ENCODE measurements at places on chromosomes 7 and 10. TPM values are rescaled to one million over a fixed set of nuclear protein-coding genes. Genes with fewer than 3 reads are reported as not detected.

- DNase-seq, result no peak
These were observed 114.9 kb upstream of the NANOS1 start for GRCh38 chr10:118914629-118915028.

- no peak for DNase-seq
These were observed 500.1 kb upstream of the KLF6 start for GRCh38 chr10:4285121-4285520.

DNA sequence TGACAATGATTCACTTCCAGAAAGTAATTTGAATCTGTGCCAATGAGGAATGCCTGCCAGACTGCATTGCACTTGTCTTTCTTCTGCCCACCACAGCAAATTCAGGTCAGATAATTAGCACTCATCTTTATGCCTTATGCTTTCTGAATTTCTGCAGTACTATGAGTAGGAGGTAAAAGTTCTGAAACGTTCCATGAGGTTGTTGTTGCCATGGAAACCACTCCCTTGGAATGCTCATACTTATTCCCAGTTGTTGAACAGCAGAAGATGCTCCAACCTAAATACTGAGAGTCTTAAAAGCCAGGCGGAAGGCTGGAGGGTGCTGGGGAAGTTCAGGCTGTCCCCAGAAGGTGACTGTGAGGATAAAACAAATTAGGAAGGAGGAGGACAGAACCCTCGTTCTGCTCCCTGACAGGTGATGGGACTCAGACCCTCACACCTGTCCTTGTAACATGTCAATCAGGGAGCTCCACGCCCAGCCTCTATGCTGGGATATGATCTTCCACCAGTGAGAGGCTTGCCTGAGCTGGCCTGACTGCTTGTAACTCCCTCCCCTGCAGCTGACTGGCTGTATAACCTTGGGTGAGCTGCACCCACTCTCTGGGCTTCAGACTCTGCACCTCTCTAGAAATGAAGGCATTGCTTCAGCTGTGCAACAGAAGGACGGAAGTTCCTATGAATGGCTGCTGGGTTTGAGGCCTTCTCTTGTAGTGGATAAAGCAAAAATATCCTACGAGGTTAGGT lies 554.3 kb upstream of the MGMT start:
- no peak for DNase-seq

DNA sequence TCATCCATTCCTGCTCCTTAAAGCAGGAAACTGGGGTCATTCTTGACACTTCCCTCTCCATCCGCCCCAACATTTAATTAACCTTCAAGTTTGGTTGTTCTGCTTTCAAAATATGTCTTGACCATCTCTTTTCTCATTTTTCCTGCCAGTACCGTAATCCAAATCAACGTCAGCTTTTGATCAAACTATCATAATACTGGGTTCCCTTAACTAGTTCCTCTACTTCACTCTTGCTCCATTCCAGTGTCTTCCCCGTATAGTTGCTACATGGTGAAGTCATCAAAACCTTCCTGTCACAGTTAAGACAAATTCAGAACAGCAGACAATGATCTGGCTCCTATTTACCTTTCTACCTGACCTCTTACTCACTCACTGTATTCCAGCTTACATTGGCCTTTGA lies 6.6 kb upstream of the KLF14 start:
- DNase-seq, result no peak

Gene MCM10
- 1.5 TPM for polyA plus RNA-seq

Gene RASA4B
- 66.8 TPM for polyA plus RNA-seq

- no peak for DNase-seq
These were observed 276.2 kb upstream of the AOAH start for GRCh38 chr7:37000511-37000910.

Gene HYAL4
- polyA plus RNA-seq, result not detected

GRCh38 chr7:83040484-83040883 lies 122.2 kb downstream of the PCLO start:
- no peak for DNase-seq
